ENCODE measurements at places on chromosomes 7 and 10.

DNA sequence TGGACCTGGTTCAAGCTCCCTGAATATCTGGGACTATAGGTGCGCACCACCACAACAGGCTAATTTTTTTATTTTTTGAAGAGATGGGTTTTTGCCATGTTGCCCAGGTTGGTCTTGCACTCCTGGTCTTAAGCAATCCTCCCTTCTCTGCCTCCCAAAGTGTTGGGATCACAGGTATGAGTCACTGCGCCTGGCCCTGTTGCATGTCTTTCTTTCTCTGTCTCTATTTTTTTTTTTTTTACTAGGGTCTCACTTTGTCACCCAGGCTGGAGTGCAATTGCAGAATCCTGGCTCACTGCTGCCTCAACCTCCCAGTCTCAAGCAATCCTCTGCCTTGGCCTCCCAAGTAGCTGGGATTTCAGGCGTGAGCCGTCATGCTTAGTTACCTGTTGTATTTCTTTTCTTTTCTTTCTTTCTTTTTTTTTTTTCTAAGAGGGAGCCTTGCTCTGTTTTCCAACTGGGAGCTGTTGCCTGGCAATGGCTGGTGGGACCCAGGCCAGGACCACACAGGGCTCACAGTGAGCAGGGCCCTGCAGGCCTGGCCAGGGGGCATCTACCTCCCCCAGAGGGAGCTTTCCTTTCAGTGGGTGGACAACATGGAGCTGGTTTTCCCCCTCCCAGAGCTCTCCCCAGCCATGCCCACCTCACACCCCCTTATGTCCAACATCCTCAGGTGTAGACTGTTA is 6.0 kb downstream of the MYL7 start:
- DNase-seq: no peak

GRCh38 chr7:128867842-128868623 is 5.4 kb downstream of the ATP6V1F start:
- no peak for DNase-seq

DNA sequence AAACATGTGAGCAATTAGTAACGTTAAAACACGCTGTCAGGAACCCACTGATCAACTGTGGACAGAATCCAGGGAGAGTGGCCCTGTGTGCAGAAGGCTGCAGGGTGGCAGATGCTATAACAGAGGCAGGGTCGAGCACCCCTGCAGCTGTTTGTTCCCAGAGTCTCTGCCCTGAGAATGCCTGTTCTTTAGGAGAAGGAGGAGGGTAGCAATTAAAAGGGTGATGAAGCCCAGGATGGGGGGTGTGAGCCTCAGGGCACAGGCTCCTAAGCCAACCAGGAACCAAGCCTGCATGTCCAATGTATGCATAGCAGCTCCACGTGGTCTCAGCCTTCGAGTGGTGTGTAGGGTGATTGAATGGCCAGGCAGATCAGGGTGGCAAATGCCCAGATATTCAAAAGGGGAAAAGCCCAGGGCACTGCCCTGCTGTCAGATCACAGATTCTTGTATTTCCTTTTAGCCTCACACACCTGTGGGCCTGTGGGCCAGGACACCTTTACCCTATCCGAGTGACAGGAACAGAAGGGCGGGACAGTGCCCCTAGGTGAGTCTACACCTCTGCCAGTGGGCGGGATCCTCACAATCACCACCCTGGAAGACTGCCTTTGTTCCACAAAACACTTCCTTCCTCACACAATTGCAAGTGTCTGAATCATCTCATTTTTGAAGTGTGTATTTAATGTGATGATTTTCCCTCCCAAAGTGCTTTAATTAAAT is 7.3 kb downstream of the WDFY4 start:
- DNase-seq: no peak

GRCh38 chr10:113202011-113202410 is 252.0 kb downstream of the TCF7L2 start:
- DNase-seq: no peak

DNA sequence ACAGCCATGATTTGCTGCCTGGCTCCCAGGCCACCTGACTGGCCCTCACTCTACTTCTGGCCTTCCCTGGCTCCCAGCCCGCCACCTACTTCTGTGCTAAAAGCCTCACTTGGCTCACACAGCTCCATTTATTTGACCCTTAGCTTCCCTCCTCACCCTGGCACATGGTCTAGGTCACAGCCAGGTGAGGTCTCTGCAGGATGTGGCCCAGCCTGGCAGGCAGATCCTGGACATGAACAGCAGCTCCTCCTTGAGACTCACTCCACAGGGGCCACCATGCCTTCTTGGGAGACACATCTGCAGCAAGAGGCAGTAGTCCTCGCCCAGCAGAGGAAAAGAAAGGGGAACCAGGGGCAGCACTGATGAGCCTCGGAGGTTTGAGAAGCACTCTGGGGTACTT is 64.6 kb downstream of the GRID1 start:
- no peak for DNase-seq

- DNase-seq: no peak
Measured at GRCh38 chr7:11252705-11253272, 279.1 kb downstream of the PHF14 start.

GRCh38 chr7:78080241-78080640 is 281.7 kb downstream of the PHTF2 start:
- no peak for DNase-seq

GRCh38 chr7:128940494-128941322 is 3.0 kb downstream of the IRF5 start:
- no peak for DNase-seq

DNA sequence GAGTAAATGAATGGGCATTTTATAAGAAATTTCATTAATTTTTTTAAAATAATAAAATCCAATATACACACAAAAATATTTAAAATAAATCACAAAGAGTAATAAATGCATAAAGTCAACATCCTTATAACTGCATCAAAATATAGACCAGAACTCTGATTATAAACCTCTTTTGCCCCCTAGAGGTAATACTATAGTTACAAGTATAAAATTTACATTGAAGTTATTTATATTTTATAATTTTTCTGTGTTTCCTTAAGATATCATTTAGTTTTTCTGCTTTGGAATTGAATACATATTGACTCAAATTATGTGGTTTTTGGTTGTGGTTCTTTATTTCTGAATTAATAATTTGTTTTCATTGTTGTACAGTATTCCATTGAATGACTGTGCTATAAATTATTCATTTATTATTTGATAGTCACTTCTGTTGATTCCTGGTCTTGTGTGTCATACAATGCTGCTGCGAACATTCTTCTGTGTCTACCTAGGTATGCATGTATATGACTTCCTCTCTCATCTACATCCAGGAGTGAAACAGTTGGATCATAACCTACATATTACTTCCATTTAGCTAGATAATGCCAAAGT is 673.6 kb downstream of the IPMK start:
- DNase-seq: no peak

DNA sequence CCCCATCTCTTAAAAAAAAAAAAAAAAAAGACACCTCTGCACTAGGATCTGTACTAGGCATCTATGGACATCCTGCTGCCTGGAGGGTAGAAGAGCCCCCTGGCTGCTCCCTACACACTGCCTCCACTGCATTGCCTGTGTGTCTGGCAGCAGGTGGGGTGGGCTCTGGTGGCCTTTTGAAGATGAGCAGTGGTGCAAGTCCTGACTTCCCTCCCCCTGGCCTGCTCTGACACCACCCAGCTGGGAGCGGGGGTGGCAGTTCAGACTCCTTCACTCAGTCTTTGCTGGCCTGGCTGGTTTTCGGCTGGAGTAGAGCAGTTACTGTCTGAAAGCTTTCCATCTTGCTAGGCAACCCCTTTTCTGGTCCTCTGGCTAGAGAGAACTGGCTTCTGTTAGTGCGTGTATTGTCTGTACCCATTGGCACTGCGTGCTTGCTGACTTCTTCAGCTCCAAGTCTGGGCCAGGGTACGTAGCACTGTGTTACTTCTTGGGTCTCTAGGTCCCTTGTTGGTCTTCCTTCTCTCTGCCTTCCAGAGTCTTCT is 17.6 kb downstream of the C10orf62 start:
- DNase-seq: no peak

DNA sequence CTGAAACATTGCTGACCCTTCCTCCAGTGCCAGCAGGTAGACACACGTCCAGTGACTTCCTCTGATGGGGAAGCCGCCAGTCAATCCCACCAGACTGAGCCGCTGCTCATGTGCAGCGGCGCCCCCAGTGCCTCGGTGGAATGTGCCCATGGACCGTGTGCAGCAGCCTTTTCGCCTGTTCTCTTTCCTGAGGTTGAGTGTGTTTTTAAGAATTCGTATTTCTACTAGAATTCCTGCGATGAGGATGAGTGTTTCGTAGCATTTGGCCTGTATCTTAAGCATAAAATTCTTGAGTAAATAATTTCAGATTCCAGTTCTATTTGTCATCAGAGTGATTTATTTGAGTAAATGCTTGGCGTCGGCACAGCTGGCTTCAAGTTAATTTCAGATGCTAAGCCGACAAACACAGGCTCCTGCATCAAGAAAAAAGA is 35.4 kb downstream of the BNIP3 start:
- no peak for DNase-seq

DNA sequence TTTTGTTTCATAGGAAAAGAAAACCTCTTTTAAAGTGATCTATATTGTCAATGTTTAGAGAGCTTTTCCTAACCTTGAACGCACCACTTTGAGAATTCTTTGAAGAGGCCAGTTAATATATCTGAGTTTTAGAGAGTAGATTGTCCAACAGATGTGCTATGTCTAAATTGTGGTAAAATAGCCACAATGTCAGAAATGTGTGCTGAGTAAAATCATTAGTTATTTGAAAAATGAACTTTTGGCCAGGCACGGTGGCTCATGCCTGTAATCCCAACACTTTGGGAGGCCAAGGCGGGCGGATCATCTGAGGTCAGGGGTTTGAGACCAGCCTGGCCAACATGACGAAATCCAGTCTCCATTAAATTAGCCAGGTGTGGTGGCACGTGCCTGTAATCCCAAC is 61.6 kb upstream of the KIAA1217 start:
- DNase-seq: no peak

GRCh38 chr10:71161425-71161824 is 50.9 kb upstream of the UNC5B start:
- no peak for DNase-seq

DNA sequence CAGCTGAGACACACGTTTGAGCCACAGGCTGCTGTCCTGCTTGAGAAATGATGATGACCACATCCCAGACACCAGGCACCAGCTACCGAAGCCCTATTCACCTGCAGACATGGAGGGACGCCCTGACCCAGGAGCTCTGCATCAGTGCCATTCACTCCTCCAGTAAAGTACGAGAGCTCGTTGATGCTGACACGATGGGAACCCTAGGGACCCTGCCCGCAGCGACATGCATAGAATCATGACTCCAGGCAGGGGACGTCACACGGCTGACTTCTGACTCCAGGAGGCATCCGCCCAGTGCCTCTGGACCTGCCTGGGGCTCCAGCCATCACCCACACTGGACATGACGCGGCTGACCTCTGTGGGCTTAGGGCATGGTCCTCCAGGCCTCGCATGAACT is 129.9 kb downstream of the ADARB2 start:
- DNase-seq: no peak

- no peak for DNase-seq
Measured at GRCh38 chr10:129605986-129606518, 139.0 kb downstream of the MGMT start.

DNA sequence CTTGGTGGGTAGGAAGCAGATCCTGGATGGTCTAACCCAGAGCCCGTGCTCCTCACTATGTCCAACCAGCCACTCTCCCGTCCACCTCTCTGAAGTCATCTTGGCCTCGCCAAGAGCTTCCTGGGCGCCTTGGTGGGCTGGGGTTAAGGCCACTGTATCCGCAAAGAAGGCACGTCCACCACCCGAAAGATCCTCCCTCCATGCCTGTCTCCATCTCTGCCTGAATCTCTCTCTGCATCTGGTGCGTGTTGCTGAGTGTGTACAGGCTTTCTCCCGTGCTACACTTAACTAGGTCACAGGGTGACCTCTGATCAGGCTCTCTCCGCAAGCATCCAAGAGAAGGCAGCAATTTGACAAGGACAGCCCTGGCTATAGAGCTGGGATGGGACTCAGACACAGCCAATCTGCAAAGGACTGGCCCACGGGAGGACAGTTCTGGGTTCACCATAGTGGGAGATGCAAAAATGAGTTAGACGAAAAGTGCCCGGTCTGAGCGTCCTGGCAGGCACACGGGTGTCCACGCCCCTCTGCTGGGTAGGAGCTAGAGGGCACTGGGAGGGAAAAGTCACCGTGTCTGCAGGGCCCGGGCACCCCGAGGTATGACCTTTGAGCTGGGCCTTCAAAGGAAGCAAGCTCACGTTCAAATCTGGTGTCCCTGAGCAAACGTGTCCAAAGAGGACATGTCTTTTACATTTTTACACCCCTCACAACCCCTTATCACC is 9.4 kb upstream of the RFC2 start:
- no peak for DNase-seq

DNA sequence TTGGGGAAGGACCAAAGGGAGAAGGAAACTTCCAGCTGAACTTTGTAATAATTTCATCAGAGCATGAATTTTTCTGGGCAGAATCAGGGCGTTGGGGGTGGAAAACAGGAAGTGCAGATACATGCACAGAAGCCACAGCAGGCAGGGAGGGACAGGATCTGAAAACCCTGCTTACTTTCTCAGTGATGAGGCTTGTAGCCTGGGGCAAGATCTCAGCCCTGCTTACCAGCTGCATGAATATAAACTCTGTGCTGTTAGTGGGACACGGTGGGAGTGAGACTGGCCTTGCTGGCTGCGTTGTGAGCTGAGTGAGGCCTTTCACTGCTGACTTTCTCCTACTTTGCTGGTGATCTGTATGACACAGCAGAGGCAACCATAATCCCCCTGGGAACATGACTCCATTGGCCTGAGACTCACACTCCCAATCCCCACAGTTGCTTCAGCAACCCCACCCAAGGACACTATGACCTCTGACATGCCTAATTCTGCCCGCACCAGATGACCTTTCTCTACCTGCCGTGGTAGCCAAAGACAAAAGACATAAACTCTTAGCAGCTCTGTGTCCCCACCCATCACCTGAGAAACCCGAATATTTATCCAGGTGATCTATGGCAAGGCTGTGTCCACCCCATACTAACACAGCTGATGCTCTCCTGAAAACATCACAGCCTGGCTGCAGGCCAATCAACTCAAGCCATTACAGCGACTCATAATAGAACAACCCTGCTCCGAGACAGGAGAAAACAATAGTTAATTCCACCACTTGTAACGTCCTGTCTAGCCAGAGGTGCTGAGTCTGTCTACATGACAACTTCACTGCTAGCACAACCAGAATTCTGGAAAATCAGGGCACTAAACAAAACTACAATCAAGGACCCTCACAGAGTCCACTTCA is 190.7 kb upstream of the CHRM2 start:
- no peak for DNase-seq

DNA sequence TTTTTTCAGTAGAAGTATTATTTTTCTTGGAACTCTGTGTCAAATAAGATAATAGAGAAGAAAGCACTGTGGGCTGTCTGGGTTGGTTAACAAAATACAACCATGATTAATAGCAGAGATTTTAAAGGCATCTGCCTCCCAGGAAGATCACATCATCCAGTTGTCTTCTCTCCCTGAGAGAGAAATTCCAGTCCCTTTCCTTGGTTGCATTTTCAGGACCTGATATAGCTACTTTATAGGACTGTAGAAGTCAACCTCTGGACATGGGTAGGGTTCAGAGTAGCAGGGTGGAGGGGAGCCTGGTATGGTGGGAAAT is 309.9 kb upstream of the IGFBP3 start:
- DNase-seq: no peak

GRCh38 chr7:31073326-31074119 is 21.4 kb downstream of the ADCYAP1R1 start:
- DNase-seq: no peak

All from activated CD4-positive, CD25-positive, alpha-beta regulatory T cell treated with anti-CD3 and anti-CD28 coated beads, Interleukin-2, amount 50 U/mL, for 16 hours (primary cell).